HEK293T (cell line): ENCODE measurements at places on chromosomes 2 and 18.
A peak's percentile ranks its signal among the peaks of the same experiment; 100 is the strongest.

- no peak for DNase-seq
Observed at GRCh38 chr18:5964996-5965395, 69.7 kb upstream of the TMEM200C start.

DNA sequence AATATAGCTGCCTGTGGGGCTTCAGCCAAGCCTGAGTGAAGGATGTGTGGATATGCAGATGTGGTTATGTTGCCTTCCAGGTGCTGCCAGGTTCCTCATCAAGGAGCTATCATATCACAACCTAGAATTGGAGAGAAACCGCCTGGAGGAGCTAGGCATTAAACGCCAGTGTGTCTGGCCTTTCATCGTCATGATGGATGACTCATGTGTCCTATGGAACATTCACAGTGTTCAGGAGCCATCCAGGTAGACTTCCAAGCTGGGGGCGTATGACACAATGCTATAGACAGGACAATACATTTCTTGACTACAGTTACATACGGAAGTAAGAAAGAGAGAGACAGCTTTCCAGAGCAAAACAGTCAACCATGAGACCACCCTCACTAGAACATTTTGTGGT lies 86.8 kb downstream of the ESCO1 start:
- no peak for DNase-seq

- no peak for DNase-seq
Observed at GRCh38 chr2:233760043-233760442, at the start of gene UGT1A1. UGT1A1 (plus strand) TSS chr2:233760270; CDS start chr2:233760288, 18 bp downstream.

DNA sequence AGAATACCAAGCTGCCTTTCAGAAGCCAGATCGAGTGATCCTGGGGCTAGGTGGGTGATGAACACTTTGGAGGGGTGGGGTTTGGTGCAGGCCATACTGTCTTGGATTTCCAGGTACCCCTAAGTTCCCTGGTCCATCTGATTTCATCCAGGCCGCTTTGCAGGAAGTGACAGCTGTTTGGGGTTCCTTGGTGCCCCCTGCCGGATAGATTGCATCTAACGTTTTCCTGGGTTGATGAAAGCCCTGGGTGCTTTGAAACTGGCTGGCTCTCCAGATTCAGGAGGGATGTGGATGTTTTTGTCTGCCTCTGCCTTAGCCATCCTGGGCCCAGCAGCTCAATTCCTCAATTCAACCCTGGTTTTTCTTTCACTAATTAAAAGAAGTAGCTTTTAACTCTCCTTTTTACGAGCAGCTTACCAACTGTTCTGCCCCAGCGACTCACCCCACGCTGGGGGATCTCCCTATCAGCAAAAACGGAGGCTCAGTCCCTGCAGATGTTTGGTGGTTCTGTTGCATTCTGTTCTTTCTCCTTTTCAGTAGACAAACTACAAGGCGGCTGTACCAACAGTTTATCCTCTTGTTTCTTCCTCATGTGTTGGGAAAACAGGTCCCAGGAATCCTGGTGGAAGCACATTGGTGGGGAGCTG lies 37.1 kb downstream of the ARHGEF4 start:
- peak; percentile 66 for DNase-seq

DNA sequence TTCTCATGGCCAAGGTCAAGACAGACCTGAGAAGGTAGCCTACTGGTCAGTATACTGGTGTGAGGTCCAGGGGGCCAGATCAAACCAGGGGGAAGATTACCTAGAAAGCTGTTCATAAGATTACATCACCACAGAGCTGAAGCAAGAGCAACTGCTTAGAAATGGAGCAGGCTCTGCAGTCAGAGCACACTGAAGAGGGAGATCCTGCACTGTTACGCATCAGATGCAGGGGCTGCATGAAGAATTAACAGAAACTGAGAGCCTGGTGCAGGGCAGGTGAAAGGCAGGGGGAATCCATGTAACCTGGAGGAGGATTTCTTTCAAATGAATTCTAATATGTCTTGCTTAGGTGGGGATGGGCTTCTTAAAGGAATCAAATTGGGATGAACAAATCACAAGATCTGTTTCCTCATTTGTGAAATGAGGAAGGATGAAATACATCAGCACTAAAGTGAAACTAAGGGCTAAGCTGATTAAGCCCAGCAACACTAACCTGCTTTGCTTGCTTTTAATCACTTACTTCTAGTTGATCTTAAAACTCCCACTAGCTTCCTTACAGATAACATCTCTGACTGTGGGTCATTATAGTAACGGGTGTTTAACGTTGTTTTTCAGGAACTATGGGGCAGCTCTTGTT lies 74.3 kb upstream of the ADAM23 start:
- no peak for DNase-seq

GRCh38 chr18:27616324-27616723 lies 431.2 kb upstream of the CHST9 start:
- no peak for DNase-seq

- no peak for DNase-seq
Observed at GRCh38 chr2:20818820-20819219, 4.1 kb downstream of the LDAH start.

GRCh38 chr2:239596253-239596652 lies 195.4 kb upstream of the HDAC4 start:
- no peak for DNase-seq

DNA sequence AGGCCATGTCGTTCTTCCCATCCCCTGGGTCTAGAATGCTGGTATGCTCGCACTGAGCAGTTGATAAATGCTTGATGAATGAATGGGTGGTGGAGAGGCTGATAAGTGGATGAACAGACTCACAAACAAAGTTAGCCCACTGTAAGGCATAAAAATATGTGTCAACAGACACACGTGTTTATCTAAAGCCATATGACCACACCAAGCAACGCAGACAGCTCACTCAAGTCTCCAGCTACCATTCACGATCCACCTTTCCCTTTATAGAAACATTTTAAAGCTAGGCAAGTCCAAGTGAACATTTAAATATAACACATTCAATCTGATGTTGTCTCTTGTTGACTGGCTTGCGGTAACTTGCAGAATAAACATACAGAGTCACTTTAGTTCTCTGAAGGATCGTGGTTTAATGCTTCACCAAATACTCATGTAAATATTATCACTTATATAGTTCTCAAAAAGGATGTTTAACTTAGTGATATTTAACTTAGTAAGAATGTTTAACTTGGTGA lies 105.5 kb downstream of the NOL10 start:
- DNase-seq, result no peak

GRCh38 chr2:11333427-11334183 lies 10.8 kb downstream of the ROCK2 start:
- DNase-seq, result no peak

DNA sequence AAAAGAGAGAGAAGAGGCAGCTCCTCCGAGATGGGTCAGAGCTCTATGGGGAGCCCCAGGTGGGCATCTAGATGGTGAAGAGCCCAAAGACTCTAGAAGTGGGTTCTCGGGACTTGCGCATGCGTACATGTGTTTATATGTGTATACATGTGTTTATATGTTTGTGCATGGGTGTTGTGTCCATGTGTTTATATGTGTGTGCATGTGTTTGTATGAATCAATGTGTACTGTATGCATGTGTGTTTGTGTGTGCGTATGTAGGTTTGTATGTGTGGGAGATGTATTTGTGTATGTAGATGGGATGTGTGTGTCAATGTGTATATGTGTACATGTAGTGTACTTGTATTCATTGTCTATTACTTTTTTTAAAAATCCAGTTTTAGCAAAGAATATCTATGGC lies 25.6 kb downstream of the DNPEP start:
- no peak for DNase-seq

- no peak for DNase-seq
Observed at GRCh38 chr2:196399722-196400691, 228.6 kb upstream of the STK17B start.

- no peak for DNase-seq
Observed at GRCh38 chr2:171655586-171655985, 31.7 kb upstream of the DYNC1I2 start.

DNA sequence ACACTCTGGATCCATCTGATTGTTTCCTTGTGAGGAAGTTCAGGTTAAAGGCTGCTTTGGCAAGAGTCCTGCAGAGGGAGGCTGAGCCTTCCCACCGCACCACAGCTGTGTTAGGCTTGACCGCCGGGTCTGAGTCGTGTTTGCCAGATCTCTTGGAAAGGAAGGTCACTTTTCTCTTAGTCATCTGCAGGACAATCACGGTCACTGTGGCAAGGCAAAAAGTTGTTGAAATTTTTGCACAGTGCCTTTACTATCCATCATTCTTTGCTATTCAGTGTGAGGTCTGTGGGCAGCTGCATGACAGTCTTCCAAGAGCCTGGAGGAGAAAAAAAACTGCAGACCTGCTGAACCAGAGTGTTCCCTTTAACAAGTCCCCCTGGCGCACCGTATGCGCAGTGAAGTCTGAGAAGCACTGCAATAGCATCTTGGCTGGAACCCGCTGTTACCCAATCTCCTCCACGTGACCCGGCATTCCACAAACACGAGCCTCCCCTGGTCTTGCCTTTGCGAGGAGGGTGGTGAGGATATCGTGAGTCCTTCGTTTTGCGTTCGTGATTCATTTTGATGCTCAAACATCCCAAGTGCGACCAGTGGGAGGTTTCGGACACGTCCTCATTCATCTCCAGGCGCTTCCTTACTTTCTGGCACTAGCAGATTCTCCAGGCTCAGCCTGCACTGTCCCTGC lies 23.0 kb downstream of the BIN1 start:
- no peak for DNase-seq

DNA sequence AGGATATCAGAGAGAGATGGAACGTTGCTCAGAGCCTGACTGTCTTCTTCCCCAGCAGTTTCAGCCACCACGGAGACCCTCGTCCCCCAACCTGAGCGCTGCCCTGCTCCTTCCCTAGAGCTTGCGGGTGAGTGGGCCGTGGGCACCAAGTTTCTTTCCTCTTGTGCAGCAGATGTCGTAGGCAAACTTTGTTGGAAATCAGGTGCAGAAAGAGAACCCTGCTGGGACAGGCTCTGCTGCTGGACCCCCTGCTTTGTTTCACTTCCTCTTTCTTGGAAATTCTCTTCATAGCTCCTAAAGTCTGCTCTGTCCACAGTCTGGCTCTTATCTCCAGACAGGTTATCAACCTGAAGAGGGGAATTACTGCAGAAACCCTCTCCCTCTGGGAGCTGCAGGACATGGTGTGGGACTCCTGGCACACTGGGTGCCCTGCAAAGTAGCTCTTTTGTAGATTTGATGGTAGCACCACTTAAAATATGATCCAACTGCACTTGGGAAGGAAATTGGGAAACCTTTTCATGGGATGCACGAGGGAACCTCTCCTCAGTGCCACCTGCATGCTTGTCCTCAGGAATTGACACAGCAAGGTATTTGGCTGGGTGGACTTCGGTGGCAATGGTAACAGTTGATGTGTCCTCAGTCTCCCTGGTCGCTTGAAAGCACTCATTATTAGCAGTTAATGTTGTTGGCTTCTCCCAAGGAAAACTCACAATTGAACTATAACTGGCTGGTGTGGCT lies 92.2 kb downstream of the ALPK2 start:
- no peak for DNase-seq

DNA sequence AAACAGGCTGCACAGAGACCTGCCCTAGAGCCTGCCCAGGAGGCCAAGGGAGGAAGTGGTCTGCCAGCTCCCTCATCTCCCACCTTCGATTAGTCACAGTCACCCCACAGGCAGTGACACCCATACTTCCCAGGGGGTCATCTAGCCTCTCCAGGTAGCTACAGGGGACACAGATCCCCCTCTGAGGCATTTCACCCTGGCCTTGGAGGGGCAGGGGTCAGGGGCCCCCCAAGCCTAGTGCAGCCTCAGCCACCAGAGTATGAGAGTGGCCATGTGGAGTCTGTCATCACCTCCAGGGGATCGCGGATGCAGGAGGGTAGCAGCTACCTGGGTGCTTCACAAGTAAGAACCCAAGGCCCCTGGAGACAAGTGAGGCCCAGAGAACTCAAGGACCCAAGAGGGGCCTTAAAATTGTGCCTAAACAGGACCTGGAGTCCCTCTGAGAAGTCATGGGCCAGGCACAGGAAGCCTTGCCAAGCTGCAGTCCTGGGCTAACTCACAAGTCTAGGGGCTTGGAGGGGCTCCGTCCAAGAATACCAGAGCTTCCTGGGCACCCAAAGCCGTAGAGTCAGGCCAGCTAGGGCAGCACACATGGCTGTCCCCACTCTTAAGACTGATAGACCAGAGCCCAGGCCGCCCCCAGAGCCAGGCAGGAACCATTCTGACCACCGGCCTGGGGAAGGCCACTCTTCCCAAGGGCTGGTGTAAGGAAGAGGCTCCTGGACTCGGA lies 354.3 kb upstream of the ID2 start:
- DNase-seq, result no peak

DNA sequence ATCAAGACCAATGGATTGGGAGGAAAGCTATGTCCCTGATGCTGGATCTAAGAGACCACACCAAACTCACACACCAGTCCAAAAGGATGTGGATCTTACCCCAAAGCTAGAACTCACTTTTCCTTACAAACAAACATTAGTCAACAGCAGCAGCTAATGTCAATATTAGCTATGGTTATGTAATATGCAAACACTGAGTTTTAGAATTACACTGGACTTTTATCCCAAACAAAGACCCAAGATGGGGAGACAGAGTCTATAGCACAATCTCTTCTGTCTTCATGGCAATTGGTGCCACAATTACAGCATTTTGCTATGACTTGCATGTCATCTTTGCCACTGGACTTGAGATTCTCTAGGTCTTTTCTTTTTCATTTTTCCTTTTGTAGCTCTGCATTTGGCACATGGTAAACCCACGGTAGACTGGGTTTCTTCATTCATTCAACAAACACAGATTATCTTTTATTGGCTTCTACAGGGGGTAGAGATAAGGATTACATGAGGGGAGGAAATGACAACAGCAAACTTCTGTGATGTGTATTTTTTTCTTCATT lies 59.0 kb downstream of the SPRED2 start:
- no peak for DNase-seq

DNA sequence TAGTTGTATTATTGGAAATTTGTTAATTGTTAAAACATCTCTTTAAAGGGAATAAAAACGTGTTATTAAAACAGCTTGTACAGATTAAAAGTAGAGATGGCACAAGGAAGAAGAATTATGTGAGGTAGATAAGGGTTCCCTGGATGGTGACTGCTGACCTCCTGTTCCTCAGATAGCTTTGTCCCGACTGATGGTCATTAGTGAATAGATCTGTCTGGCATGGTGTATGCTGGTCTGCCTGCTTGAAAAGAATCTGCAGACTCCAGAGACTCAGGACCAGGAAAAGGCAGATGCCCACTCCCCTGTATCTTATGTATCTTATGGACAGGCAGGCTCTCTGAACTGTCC lies 5.6 kb upstream of the FARP2 start:
- DNase-seq, result no peak
